ENCODE measurements at places on chromosomes 4 and X.

GRCh38 chr4:13615161-13615560, 12.4 kb downstream of the BOD1L1 start:
- no peak for DNase-seq

DNA sequence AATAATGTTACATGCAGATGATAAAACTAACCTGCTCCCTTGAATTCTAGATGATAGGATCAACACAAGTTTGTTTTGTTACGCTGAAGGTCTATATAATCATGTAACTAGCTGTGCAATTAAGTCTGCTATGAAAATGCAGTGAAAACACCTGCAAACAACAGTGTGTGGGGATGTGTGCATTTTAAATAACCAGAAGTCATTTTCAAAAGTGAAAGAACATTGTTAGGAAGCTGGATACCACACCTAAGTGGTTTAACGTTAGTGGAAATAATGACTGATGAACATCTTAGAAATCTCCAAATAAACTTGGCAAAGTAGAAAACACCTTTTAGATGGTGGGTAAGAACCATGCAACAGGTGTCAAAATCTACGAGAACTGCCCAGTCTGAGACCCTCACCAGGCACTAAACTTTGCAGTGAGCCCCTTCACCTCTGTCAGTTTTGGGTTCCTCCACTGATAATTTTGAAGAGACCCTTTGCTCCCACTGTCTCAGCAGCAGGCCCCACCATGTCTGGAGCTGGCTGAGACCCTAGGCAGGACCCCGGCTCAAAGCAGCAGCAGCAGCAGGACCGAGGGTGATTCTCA, 36.6 kb downstream of the CHST7 start:
- no peak for DNase-seq

DNA sequence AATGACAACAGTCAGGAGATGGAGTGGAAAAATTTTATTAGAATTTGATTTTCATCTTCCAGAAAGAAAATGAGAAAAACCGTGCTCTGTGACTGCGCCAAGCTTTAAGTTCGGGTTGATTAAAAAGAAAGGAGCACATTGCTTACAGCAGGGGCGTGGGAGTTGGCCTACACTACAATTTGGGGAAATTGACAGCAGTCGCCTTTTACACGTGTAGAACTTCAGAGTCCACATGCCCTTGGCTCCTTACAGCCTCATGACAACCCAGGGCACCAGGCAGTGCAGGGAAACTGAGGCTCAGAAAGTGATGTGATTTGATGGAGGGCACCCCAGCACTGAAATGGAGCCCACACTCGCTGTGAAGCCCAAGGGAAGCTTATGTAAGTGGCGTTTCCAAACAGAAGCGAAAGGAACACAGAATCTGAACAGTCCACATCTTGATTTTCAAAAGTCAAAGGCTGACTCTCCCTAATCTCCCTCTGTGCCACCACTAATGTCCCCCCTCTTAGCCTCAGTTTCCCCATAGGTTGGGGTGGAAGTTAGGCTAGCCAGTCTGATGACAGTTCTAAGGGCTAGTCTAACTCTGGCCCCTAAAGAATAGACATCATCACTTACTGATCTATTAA, 5.5 kb downstream of the PPP2R2C start:
- no peak for DNase-seq

DNA sequence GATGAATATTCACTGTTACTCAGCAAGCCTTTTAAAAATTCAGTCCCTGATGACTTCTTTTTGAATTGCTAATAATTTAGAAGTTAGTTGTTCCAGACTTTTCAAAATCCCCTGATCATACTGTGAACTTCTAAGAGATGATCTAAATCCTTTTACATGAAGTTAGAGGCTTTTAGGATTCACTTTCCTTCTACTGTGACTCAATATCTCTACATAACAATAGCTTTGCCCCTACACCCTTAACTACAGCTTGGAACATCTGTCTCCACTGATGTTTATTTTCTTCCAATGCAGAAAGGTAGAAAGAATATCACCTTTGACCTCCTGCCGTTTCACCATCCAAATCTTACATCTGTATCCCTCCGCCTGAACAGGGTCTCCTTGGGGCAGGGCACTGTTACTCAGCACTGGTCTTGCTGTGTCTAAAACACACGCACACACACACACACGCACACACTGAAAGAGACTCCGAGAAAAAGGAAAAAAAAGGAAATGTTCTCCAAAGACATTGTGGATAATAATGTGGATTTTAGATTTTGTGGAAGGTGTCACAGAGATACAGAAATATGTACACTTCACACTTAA, 111.6 kb upstream of the GPRIN3 start:
- DNase-seq = no peak

- no peak for DNase-seq
Measured at GRCh38 chrX:47564438-47565085, 3.6 kb downstream of the ARAF start.

DNA sequence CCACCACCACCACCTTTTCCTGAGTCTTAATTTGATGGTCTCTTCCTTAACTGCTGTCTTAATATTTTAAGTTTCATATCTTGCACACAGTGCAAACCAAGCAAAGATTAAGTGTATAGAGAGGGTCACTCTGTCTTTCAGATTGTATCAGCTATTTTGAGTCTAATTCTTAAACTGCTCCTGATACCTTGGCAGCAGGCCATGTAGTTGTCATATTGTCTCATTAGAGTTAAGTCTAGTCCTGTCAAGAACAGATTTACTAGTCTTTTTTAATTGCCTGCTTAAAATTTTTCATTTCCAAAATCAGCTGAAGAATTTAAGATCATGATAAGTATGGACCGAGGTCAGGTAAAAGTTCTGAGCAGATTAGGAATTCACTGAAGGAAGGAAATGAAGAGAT, 51.5 kb downstream of the FHIP1A start:
- DNase-seq = no peak

- DNase-seq = no peak
Measured at GRCh38 chr4:41665636-41666207, 82.8 kb downstream of the PHOX2B start.

Measured in fibroblast of pulmonary artery (primary cell).